ENCODE measurements at places on chromosomes 13 and 19.
A peak's percentile ranks its signal among the peaks of the same experiment; 100 is the strongest.

DNA sequence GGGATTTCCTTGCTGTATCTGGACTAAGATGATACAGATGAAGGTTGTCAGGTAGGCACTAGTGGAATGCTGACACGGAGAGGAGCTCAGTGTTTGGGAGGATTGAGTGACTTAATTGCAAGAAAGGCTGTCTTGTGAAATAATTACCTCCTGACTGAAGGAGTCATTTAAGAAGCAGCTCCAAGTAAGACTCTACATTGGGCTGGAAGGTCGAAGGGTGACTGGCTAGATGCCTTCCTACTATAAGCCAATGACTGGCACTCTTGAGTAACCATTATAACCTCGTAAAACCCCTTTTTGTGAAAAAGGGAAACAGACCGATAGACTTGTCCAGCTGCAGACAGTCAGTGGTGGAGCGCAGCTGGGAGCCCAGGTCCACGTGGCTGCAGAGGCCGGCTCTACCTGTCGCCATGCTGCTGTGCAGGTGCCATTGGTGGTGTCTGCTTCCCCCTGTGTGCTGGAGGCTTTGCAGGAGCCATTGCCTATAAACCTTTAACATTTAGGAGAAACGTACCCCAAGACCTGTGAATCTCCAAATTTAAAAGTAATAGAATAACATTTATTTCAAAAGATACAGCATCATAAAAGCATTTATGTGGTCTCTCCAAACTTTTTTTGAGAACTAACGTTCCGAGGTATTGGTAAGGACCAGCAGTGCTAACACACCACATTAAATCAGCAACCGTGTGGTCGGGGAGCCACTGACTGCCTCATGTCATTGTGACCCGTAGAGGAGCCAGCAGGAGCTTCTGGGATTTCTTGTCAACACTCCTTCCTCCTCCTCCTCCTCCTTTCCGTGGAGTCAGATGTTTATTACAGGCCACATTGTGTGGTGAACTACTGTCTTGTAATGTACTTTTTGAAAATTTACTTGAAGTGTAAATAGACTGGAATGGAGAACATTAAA, 80.4 kb upstream of the TEX29 start:
- DNase-seq, result no peak

GRCh38 chr19:18097993-18098890, 664 bp downstream of the MAST3 start:
- no peak for DNase-seq

DNA sequence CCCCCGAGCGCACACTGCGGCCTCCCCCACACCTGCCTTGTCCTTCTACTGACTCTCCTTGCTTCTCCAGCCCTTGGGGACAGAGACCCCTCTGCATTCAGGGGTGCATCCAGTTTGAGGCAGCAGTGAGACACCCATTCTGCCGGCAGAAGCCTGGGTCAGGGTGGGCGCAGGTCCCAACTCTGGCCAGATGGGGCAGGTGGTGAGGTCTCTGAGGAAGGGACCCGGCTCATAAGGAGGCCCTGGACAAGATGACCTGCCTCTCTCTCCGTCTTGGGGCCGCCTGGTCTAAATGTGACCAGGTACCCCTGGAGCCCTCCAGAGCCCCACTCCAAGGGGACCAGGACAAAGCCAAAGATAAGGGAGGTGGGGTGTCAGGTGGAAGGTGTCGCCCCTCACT, 6.1 kb downstream of the CHERP start:
- no peak for DNase-seq

- no peak for DNase-seq
Measured at GRCh38 chr13:90321281-90321931, 1026.1 kb upstream of the MIR17HG start.

DNA sequence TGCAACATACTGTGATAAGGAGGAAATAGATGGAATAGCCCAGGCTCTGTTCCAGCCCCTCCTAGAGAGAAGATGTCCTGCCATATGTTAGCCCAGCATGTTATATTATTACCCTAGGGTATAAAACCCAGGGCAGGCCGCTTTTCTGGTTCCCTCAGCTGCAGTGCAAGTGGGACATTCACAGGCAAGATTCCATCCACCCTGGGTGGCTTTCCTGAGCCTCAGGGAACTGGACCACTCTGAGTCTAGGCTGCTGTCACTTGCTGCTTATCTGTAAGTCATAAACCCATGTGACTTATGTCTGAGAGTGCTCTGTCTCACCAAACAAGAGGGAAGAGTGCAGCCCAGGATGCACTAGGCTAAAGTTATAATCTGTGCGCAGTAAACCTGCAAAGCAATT, 413.2 kb downstream of the MZT1 start:
- no peak for DNase-seq

GRCh38 chr19:35851213-35852028, 883 bp downstream of the NPHS1 start:
- DNase-seq, result peak; percentile 32

DNA sequence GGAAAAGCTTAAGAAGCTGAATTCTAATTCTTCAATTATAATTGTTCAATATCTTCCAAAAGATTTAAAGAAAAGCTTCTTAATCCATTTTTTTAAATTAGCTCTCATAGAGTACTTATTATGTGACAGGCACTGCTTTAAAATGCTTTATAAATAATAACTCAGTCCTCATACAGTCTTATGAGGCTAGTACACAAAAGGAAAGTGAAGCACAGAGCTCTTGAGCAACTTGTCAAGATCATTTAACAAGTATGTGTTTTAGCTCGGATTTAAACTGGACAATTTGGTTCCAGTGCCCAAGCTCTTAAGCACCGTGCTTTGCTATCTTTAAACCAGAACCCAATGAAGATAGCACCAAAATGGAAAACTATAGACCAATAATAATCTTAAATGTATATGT, 106.1 kb downstream of the DHRS12 start:
- no peak for DNase-seq

DNA sequence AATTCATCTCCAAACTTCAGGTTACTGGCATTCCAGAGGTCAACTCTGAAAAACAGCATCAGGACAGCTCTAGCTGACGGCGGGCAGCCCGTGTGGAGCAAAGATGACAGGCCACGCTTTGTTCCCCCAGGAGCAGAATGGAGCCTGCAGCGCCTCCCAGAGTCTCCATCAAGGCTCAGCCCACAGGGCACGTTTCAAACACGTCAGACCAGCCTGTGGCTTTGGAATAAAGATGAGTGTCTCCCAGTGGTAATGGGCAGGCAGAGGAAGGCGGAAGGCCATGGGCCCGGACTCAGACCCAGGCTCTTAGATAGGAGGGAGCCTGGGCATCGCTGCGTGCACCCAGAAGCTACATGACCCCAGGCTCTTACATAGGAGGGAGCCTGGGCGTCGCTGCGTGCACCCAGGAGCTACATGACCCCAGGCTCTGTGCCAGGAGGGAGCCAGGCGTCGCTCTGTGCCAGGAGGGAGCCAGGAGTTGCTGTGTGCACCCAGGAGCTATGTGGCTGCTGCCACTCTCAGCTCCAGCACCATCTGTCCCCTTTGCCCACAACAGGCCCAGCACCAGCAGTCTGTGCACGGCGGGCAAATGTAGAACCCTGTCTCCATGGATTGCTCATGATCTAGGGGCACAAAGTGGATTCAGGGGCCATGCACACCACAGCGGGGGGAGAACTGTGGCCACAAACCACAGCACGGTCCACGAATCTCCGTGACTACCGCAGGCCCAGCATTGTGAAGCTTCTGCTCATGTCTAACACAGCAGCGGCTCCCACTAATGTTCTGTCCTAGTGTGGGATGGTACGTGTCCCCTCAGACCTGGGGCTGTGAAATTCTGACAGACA, 47.8 kb upstream of the C13orf46 start:
- DNase-seq, result no peak

DNA sequence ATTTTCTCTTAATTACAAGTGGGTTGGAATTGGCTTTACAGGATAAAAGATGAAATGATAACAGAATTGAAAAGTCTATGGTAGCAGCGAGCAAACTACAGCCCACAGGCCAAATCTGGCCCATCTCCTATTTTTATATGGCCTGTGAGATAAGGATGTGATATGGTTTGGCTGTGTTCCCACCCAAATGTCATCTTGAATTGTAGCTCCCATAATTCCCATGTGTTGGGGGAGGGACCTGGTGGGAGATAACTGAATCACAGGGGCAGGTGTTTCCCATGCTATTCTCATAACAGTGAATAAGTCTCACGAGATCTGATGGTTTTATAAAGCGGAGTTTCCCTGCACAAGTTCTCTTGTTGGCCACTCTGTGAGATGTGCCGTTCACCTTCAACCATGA, 19.0 kb downstream of the CRYL1 start:
- DNase-seq, result no peak

DNA sequence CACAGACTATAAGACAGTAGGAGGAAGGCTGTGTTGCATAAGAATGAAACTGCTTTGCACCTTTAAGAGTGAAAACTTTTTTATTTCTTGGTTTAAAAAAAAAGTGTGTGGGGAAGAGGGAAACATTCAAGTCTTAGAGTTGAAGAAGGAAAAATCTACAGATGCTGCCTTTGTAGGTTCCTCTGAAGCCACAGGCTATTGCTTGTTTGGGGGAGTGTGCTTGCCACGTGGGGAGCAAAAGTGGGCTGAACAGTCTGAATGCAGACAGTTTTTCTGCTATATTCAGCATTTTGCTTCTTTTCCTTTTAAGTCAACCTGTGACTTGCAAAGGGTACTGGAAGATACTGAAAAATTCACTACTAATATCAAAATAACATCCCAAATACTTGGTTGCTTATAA, 36.9 kb downstream of the EFNB2 start:
- DNase-seq, result no peak

DNA sequence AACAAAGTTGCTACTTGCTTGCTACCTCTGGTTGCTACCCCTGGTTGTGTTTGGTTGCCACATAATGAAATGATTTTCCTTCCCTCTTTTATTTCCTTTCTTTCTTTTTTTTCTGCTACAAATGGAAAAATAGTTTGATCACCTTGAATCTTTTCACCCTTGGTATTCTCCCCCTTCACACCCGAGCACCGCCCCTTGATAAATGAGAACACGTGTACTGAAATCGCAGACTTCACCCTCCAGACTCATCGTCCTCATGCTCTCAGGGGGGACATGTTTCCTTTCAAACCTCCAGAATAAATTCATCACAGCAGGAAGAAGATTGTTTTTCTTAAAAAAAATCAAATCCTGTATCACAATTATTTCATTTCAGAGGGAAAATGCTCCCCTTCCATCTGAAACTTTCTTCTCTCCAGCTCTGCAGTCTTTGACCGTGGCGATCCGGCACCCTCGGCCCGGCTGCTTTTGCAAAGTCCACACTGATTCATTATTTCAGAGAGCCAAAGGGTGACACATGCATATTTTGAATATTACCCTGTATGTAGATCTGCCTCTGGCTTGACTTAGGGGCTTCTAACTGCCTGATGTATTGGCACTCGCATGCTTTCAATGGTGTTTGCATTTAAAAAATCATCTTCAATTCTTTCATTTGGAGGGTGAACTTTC, 222.6 kb upstream of the MAB21L1 start:
- no peak for DNase-seq

DNA sequence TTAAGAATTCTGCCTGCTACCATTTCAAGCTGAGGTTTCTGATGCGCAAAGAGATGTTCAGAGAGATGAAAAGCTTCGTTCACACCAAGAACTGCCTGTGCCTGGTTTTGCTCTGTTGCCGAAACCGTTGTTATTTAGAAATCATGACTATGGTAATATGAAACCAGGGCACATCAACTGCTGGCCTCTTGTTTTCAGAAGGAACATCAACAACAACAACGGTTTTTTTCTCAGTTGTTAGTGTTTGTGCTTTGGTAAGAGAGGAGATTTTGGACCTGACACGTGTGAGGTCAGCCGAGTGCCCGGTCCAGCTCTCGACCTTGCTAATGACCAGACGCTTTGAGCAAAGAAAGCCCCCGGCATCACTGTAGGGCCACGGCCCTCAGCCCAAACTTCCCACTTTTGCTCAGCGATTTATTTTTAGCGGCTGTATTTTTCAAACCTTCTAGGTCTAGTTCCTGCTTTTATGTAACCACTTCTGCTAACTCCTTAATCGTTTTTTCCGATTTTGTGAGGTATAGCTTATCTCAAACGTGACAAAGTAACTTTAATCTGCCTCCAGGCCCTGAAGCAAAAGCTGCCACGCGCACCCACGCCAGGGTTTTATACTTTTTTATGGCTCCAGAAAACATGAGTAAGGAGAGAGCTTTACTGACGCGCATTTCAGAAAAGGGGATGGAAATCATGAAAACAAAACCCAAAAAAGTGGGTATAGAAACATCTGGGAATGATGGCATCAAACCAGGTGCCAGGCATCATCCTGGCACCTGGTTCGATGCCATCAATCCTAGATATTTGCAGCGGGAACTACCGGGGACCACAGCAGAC, 42.0 kb downstream of the KLF2 start:
- no peak for DNase-seq

DNA sequence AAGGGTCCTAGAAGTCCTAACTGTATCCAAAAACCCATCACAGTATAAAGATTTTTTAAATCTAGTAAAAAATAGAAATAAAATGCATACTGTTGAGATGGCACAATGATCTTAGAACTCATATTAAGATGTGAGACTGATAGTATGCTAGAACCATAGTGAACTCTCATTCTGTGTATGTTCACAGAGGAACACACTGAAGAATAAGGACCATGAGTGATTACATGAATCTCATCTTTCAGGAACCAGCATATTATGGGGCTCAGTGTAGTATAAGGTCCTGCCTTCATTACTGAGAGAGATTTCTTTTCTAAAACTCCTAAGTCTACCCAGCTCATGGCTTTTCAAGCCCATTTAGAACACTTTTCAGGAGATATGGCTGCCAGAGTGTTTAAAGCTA, 59.8 kb upstream of the RFC3 start:
- DNase-seq, result no peak

- DNase-seq, result no peak
Measured at GRCh38 chr19:7549429-7550148, 14.1 kb downstream of the PNPLA6 start.

- DNase-seq, result no peak
Measured at GRCh38 chr13:44844786-44845185, 144.5 kb downstream of the NUFIP1 start.

DNA sequence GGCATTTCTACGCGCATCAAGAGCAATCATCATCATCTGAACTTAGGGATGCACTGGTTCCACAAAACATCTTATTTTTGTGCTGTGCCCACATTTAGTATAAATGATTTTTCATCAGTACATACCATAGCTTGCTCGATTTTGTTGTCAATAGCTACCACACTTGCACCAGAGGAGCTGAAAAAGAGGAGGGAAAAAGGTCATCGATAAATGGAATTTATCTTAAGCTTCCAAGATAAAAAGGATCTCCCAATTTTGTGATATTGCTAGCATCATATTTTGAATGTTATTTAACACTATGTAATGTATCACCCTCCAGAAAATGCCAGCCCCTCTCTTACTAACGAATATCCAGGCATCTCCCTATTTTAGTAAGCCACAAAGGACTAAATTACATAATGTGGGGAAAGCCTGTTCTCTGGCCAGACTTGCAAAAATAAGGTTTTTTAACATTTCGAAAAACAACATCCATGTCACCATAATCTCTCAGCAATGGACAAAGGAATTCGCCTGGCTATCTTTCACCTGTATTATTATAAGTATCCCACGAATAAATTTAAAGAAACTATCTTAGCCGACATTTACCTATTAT, 62.4 kb downstream of the SERP2 start:
- no peak for DNase-seq

GRCh38 chr19:50173127-50173526, 10.0 kb upstream of the IZUMO2 start:
- DNase-seq, result no peak

Data from eye (tissue), 1 donor.